Activated T-cell treated with anti-CD3 and anti-CD28 coated beads for 24 hours (primary cell): ENCODE measurements at places on chromosomes 2 and 18.

DNA sequence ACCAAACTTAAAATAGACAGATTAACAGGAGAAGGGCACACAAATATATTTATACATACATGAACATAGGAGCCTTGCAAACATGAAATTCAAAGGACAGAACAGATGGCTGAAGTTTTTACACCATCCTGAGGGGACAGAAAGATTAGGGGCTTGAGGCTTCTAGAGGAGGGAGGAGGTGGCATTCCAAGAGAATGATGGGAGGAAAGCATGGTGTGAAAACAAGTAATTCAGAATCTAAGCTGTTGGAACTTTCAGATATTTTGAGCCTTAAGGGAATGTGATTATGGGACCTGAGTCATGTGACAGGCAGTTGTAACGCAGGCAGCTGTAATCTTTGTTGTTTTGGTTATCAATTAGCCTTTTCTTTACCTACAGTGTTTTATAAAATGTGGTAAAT, 225.2 kb upstream of the SPOPL start:
- DNase-seq, result no peak

- no peak for DNase-seq
These were observed 651 bp downstream of the STK17B start for GRCh38 chr2:196170606-196171247.

GRCh38 chr18:58633874-58634273, 5.0 kb upstream of the ALPK2 start:
- DNase-seq, result no peak

DNA sequence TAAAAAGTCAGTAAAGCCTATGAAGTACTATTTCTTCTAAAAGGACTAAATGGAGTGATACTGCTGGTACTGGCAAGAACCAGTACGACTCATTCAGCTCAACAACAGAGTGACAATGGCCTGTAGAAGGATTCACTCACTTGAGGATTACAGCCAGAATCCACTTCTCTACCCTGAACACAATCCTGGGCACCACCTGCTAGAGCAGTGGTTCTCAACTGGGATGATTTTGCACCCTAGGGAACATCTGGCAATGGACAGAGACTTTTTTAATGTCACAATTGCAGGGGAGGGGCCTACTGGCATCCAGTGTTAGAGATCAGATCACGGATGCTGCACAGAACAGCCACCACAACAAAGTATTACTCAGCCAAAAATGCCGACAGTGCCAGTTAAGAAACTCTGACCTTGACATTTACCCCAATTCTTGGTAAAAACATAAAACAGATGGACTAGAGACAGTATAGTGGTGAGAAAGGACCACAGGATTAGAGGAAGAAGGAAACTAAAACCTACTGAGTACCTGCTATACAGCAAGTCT, 5.0 kb downstream of the SPIRE1 start:
- DNase-seq, result no peak

GRCh38 chr2:81583311-81584108, 1279.0 kb upstream of the LRRTM1 start:
- DNase-seq, result no peak

GRCh38 chr2:64640153-64641044, 13.3 kb downstream of the SERTAD2 start:
- DNase-seq, result no peak

DNA sequence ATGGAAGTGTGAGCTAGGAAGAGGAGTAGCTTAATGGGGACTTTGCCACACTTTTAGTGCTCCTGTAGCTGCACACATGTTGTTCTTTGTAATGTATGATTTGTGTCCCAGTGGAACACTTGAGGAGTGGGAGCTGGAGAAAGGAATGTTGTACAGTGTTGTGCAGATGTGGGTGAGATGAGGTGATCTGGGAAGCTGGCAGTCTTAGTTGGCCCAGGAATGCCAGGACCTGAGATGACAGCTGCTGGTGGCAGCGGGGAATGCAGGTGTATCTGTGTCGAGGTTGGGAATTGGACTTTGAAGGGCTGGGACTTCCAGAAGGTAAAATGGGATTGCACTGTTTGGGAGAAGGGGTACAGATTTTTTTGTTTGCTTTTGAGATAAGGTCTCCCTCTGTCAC, 23.6 kb downstream of the NEDD4L start:
- DNase-seq, result no peak

GRCh38 chr18:47969816-47970215, 39.4 kb upstream of the SMAD2 start:
- DNase-seq, result no peak

- DNase-seq, result no peak
These were observed 199.5 kb downstream of the TTC32 start for GRCh38 chr2:19702267-19702666.

GRCh38 chr18:33210575-33211189, 229.8 kb downstream of the CCDC178 start:
- no peak for DNase-seq

DNA sequence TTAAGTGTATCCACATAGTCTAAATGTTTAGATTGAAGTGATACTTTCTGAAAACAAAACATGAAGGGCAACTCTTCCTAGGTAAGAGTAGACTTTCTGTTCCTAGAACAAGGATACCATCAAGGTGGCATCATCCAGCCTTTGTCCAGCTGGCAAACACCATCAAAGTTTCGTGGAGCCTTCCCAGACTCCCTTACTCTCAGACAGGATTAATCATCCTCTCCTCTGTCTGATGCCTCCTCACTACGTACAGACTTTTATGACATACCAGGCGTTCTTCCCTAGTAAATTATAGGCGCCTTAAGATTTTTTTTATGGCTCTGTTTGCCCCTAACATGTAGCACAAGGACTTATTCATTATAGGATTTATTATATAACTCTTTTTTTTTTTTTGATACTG, 29.4 kb upstream of the ASNSD1 start:
- no peak for DNase-seq

- DNase-seq, result no peak
These were observed 4.8 kb downstream of the CDH7 start for GRCh38 chr18:65755616-65756015.

DNA sequence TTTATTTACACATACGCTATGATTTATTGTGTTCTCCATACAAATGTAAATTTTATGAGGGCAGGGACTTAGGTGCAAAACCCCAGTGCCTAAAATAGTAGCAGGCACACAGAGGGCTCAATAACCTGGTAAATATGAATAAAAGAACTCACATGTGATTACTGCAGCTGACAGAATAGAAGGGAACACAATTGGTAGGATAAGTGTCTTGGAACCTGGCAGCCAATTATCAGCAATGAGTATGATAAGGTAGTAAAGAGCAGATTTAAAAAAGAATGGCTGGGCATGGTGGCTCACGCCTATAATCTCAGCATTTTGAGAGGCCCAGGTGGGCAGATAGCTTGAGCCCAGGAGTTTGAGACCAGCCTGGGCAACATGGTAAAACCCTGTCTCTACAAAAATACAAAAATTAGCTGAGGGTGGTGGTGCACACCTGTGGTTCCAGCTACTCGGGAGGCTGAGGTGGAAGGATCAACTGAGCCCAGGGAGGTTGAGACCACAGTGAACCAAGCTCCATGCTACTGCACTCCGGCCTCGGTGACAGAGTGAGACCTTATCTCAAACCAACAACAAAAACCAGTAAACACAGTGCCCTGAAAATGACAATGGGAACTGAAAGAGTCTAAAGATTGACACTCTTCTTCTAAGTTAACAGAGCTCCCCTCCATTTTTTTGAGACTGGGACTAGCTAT, 9.9 kb downstream of the SNRPG start:
- no peak for DNase-seq

DNA sequence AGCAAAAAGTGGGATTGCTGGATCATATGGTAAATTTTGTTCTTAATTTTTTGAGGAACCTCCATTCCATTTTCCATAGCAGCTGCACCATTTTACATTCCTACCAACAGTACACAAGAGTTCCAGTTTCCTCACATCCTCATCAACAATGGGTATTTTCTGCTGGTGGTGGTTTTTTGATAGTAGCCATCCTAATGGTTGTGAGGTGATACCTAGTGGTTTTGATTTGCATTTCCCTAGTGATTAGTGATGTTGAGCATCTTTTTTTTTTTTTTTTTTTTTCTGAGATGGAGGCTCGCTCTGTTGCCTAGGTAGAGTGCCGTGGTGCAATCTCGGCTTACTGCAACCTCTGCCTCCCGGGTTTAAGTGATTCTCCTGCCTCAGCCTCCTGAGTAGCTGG, 30.5 kb downstream of the METTL21A start:
- DNase-seq, result no peak

- DNase-seq, result no peak
These were observed 13.4 kb upstream of the MAT2A start for GRCh38 chr2:85525567-85525966.

DNA sequence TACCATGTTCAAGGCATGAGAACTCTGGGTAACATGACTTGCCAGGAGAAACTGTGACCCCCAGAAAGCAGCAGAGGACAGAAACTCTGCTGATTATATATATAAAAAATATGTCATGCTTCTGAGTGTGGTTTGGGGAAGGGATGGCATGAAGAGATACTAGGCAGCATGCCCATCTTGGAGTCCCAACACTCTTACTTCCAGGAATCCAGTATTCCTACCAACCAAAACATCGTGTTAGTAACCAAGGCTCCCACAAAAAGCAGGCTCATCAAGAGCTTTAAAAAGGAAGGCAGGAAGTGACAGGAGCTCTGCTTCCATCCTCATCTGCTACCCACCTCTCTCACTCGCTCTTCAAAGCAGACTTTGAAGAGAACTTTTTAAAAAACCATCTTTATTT, 31.6 kb upstream of the TWIST2 start:
- DNase-seq, result no peak

GRCh38 chr18:77067291-77068061, 65.1 kb downstream of the MBP start:
- DNase-seq, result peak; percentile 62

- no peak for DNase-seq
These were observed 62.8 kb upstream of the PPP1CB start for GRCh38 chr2:28688818-28689217.

GRCh38 chr2:185833864-185834263, 95.3 kb downstream of the FSIP2 start:
- no peak for DNase-seq

DNA sequence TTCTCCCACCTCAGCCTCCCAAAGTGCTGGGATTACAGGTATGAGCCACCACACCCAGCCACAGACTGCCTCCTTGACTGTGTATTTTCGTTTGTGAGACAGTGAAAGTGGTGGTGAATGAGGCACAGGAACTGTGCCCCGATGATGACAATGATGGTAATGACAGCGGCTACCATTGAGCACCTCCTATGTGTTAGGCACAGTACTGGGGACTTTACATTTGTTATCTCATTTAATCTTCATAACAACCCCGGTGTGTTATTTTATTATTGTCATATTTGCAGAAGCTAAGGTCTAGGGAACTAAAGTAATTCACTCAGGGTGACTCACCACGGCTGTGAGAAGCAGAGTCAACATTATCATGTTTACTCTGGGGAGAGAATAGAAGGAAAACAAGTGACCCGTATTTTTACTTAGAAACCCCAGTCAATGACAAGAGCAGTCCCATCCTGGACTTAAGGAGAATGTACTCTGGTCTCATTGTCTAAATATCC, 77.6 kb upstream of the ALPP start:
- no peak for DNase-seq

- DNase-seq, result no peak
These were observed 74.5 kb downstream of the MIB1 start for GRCh38 chr18:21815101-21815500.

GRCh38 chr2:28298406-28298805, 94.3 kb upstream of the FOSL2 start:
- no peak for DNase-seq

GRCh38 chr2:203453858-203454451, 81.1 kb downstream of the RAPH1 start:
- peak; percentile 7 for DNase-seq

DNA sequence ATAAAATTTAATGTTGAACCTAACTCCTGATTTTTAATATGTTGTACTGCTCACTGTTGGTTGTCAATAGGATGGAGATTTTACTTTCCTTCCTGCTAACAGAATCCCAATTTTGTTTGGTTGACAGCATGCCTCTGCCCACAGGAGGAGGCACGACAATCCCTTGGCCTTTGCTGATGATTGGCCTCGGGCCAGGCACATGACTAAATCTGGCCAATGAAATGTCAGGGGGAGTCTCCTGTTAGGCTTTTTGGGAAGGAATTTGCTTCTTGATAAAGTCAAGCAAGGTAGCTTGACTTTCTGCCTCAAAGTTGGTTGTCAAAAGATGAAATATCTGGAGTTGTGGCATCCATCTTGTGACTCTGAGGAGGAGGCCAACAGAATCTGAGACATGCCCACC, 6.8 kb upstream of the TGFA start:
- DNase-seq, result no peak

DNA sequence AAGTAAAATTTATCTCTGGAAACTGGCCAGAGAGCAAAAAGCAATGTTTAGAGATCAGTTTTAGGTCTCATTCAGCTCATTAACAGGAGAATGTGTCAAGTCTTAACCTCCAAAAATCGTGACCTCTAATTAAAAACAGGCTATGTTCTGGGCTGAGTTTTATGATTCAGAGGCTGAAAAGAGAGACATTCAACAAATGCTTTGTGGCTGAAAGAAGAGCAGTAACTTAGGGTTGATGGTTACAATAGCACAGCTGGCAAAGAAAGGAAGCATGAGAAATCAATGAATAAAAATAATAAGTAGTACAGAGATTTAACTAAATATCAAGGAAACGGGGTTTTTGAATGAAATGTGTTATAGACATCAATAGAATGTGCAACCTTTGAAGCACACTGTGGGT, 13.1 kb downstream of the TGIF1 start:
- DNase-seq, result no peak

- DNase-seq, result no peak
These were observed 918 bp upstream of the NETO1 start for GRCh38 chr18:72868585-72869225.

GRCh38 chr18:22318745-22319407, 98.8 kb downstream of the CTAGE1 start:
- DNase-seq, result no peak

GRCh38 chr18:10230072-10230471, 224.4 kb upstream of the APCDD1 start:
- no peak for DNase-seq

DNA sequence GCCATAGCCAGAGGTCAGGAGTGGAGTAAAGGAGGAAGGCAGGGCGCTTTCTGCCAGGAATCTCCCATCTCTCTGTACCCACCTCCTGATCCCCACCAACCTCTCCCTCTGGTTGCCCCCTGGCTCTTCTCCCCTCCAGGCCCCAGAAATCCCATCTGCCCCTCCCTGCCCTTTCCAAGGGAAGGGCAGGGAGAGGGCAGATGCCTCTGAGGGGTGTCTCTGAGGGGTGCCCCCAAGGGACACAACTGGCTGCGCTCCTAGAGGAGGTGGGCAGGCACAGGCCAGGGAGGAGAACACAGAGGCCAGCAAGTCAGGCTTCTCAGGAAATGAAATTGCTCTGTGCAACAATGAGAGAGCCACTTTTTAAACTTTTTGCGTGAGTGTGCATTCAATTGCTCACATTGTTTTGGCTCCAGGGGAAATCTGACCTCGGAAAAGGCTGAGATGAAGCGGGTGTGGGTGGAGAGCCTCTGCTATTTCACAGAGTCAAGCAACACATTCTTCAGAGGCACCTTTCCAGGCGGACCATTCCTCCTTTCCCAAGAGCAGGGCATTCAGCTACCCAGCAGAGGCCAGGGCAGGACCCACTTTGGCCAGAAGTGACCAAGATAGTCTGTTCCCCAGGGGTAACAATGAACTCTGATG, 125.5 kb downstream of the SMAD7 start:
- no peak for DNase-seq
